Fibroblast of the aortic adventitia (primary cell): ENCODE measurements at places on chromosomes 4 and X. TPM values are rescaled to one million over a fixed set of nuclear protein-coding genes. Genes with fewer than 3 reads are reported as not detected.

The TMSB15B gene
- total RNA-seq: 7.0 and 7.6 TPM in 2 replicates

The SPATA18 gene
- total RNA-seq: 21.7 and 22.3 TPM in 2 replicates

The ANXA3 gene
- 12.3 and 31.2 TPM in 2 replicates for total RNA-seq

The ATP11C gene
- 48.2 and 71.2 TPM in 2 replicates for total RNA-seq

The SPATA4 gene
- total RNA-seq: 0.36 TPM in 1 of 2 replicates, not detected in the other

The KCNIP4 gene
- 0.82 and 1.7 TPM in 2 replicates for total RNA-seq

The FGF13 gene
- total RNA-seq: 5.6 and 26.5 TPM in 2 replicates

The IL1RAPL2 gene
- 0.27 TPM in 1 of 2 replicates, not detected in the other for total RNA-seq

The BRCC3 gene
- 8.5 and 17.4 TPM in 2 replicates for total RNA-seq

The POU4F2 gene
- not detected in 2 replicates for total RNA-seq

The YIPF7 gene
- not detected in 2 replicates for total RNA-seq

The EVC2 gene
- 15.5 and 17.1 TPM in 2 replicates for total RNA-seq

The GC gene
- total RNA-seq: not detected in 2 replicates

The CTAG1A gene
- not detected in 2 replicates for total RNA-seq

The PAGE4 gene
- total RNA-seq: not detected in 2 replicates

The PABPC1L2A gene
- total RNA-seq: not detected in 2 replicates

The VCX3A gene
- total RNA-seq: not detected in 2 replicates

The SLC10A6 gene
- 0.18 TPM in 1 of 2 replicates, not detected in the other for total RNA-seq

The STIM2 gene
- 19.8 and 31.2 TPM in 2 replicates for total RNA-seq

The ANXA10 gene
- total RNA-seq: 7.0 and 83.5 TPM in 2 replicates

The GATA1 gene
- total RNA-seq: not detected in 2 replicates

The CSAG3 gene
- not detected in 2 replicates for total RNA-seq

The GPR82 gene
- under 0.01 TPM in 1 of 2 replicates, not detected in the other for total RNA-seq

The KIF4A gene
- 2.7 and 14.5 TPM in 2 replicates for total RNA-seq

The APELA gene
- total RNA-seq: not detected in 2 replicates

The SULT1B1 gene
- 0.74 and 1.3 TPM in 2 replicates for total RNA-seq

The CT45A1 gene
- total RNA-seq: not detected in 2 replicates

The TBX22 gene
- total RNA-seq: not detected in 2 replicates

The FAM184B gene
- not detected in 2 replicates for total RNA-seq

The ERAS gene
- not detected in 2 replicates for total RNA-seq

The NKX1-1 gene
- not detected in 2 replicates for total RNA-seq

The NALF2 gene
- total RNA-seq: not detected in 2 replicates

The VSIG1 gene
- total RNA-seq: 0.09 TPM in 1 of 2 replicates, not detected in the other

The GEMIN8 gene
- 7.3 and 16.6 TPM in 2 replicates for total RNA-seq

The WAS gene
- total RNA-seq: 0.09 TPM in 1 of 2 replicates, not detected in the other
